Right ventricle myocardium inferior (tissue), 1 donor: ENCODE measurements at places on chromosomes 13 and 19. TPM values are rescaled to one million over a fixed set of nuclear protein-coding genes. Genes with fewer than 3 reads are reported as not detected.

Gene NPAS1
- not detected for total RNA-seq

DNA sequence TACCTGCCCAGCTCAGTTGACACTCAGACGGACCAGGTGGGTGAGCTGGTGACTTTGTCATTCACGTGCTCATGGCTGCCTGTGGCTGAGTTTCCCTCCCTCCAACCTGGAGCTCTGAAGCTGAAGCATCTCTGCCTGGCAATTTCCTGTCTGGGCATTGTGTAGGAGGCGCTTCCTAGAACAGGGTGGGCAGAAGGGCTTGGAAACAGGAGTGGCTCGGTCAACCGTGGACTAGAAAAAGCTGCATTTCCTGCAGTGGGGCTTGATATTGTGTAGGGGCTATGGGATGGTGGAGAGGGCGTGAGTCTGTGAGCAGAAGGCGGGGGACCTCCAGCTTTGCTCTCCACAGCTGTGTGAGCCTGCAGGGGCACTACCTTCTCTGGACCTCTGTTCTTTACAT is 278.3 kb downstream of the TEX29 start:
- no peak for DNase-seq

Gene ZNF471
- total RNA-seq, result 5.2 TPM

Gene C13orf46
- total RNA-seq, result 0.32 TPM

GRCh38 chr19:39968789-39969188 is 2.2 kb upstream of the PSMC4 start:
- DNase-seq, result no peak

DNA sequence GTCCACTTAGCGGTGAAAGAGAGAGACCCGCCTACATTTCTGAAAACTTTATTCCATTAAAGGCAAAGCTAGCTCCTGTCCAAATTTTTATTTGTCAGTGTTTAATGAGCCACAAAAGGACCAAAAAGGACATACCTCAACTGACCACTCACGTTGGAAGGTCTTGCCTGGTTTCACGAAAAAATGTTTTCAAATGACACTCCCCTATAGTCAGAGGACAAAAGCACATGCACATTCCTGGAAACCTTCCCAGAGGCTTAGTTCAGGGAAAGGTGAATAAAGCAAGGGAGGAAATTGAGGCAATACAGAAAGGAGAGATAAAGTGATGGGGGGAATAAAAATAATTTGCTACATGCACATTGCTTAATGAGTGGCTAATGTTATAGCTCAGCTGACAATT is 55.6 kb downstream of the DOCK9 start:
- no peak for DNase-seq

Gene KIR2DL3
- total RNA-seq, result not detected
